SW480 (cell line): ENCODE measurements at places on chromosomes 2 and 18.

DNA sequence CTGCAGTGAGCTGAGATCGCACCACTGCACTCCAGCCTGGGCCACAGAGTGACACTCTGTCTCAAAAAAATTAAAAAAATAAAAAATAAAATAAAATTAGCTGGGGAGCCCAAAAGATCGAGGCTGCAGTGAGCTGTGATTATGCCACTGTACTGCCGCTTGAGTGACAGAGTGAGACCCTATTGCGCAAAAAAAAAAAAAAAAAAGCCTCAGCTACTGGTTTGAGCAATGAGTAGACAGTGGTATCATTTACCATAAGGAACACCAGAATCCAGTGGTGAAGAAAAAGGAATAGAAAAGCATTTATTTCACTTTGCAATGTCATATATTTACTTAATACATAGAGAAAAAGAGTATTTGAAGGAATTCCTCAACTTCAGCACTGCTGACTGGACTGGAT is 3.0 kb downstream of the SAP130 start:
- no peak for DNase-seq

DNA sequence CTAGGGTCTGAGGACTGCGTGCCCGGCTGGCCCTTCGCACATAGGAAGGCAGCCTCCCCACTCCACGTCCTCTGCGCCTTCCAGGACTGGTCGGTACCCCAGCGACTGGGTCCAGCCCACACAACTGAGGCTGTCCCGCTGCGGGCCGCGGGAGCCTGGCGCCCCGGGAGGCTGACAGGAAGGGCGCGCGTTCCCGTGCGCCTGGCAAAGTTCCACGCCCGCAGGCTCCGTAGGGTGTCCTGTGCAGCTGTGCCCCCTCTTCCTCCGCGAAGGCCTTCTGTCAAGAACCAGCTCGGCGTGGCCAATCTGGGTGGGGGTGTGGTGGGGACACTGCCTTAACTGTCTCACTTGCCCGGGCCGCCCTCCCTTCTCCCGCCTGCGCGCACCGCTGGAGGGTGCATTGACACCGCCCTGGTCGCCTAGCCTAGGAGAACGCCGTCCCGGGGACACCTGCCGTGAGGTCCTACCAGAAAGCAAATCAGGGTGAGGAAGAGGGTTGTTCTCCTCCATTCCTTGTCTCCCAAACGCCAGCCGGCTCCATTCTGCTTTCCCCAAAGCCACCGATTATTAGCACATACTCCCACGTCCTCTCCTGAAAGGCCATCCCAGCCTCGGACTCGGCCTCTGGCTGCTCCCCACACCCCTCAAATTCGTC is 618 bp upstream of the LYPD1 start:
- peak; percentile 10 for DNase-seq

DNA sequence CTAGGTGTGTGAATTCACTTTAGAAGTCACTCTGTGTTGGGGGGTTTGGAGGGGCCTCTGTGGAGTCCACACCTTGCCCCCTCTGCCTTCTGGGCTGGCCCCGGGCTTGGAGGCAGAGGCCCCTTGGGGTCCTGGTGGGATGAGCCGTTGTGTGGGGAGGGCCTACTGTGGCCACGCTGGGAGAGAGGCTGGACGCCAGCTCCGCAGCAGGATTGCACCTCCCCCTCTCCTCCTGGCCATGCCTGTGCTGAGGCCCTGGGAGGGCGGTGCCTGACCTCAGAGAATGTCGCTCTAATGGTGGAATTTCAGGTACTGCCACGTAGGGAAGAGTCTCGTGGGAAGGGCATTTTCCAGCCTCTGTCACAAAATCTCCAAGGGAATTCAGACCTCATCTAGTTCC is 237.0 kb downstream of the ATAD2B start:
- DNase-seq: no peak

- DNase-seq: peak; percentile 91
Measured at GRCh38 chr2:144659731-144660275, 139.9 kb upstream of the ZEB2 start.
